ENCODE measurements at places on chromosomes 2 and 18.

DNA sequence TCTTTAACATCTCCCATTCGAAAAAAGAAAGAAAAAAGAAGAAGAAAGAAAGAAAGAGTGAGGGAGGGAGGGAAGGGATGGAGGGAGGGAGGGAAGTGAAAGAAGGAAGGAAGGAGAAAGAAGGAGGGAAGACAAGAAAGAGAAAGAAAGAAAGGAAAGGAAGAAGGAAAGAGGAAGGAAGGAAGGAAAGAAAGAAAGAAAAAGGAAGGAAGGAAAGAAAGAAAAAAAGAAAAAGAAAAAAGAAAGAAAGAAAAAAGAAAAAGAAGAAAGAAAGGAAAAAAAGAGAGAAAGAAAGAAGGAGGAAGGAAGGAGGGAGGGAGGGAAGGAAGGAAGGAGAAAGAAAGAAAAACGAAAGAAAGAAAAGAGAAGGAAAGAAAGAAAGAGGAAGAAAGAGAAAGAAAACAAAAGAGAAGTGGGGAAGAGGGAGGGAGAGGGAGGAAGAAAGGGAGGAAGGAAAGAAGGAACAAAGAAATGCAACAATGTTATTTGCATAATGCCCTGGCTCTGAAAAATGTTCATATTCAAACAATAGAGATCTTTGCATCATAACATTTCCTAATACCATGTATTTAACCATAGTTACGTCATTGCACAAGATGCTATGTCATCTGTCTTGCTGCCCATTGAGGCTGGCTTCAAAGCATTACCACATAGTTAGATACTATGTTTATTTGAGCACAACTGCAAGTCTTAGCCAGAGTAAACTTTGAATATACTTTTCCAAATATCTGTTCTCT, 550.6 kb downstream of the DSC3 start:
- DNase-seq, result no peak

DNA sequence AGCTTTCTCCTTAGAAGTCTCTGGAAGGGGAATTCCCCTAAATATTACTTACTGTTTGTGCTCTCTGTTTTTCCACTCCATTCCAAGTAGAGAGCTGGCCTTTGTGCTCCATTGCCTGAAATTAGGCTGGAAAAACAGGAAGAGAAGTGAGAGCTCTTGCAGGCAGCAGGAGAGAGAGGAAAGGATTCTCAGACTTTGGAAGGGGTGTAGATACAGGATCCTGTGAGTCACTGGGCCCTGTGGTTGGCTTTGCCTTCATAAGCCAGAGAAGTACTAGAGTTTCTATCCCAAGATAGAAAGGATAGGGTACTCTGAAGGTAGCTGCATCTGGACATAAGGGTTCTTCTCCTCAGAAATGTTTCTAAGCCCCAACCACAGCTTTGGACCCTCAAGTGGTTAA, 188.9 kb downstream of the CMPK2 start:
- no peak for DNase-seq

- DNase-seq, result no peak
Observed at GRCh38 chr2:98923244-98923940, 12.6 kb downstream of the CRACDL start.

- DNase-seq, result no peak
Observed at GRCh38 chr2:237539681-237540080, 26.7 kb upstream of the PRLH start.

- no peak for DNase-seq
Observed at GRCh38 chr2:234677758-234678538, 181.1 kb upstream of the ARL4C start.

DNA sequence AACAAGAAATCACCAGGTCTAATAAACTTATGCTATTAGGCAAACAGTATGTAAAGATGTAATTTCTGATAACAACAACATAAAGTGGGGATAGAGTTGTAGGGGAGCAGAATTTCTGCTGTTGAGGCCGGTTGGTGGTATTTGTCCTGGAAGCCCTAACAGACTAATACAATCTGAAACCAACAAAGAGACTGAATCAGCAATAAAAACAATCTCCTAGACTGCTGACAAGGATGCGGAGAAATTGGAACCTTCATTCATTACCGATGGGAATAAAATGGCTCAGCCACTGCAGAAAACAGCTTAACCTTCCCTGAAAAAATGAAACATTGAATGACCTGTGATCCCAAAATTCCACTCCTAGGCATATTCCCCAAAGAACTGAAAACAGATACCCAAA, 88.7 kb downstream of the GYPC start:
- DNase-seq, result no peak

DNA sequence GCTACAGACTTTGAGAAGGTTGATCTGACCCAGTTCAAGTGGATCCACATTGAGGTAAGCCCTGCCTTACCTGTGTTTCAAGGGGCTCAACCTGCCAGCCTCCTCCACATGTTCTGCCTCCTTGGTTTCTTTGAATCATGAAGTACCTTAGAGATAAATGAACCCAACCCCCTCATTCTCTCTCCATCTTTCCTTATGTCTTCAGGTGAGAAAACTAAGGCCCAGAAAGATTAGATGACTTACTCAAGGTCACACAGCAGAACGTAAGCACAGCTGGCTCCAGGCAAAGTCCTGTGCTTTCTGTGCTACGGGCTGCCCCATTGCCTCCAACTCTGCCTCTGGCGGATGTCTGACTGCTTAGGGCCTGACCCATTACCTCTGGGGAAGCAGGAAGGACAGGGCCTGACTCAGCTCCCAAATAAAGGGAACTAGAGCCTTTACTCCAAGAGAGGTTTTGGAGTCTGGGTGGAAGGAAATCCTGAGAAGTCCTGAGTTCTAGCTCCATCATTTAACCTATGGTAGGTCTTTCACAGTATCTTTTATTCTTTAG, 10.3 kb downstream of the KHK start:
- peak; percentile 36 for DNase-seq

GRCh38 chr2:62478093-62478580, 27.9 kb downstream of the TMEM17 start:
- no peak for DNase-seq

- no peak for DNase-seq
Observed at GRCh38 chr2:117918608-117919007, 95.3 kb downstream of the CCDC93 start.

DNA sequence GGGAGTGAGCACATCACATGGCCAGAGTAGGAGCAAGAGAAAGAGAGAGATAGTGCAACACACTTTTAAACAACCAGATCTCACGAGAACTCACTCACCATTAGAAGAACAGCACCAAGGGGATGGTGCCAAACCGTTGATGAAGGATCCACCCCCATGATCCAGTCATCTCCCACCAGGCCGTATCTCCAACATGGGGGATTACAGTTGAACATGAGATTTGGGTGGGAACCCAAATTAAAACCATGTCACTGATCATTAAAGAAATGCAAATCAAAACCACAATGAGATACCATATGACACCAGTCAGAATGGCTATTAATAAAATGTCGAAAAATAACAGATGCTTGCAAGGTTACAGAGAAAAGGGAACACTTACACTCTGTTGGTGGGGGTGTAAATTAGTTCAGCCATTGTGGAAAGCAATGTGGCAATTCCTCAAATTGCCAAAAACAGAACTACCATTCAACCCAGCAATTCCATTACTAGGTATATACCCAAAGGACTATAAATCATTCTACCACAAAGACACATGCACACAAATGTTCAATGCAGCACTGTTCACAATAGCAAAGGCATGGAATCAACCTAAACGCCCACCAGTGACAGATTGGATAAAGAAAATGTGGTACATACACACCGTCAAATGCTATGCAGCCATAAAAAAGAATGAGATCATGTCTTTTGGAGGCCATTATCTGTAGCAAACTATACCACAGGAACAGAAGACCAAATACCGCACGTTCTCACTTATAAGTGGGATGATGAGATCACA, 137.1 kb downstream of the COL6A3 start:
- no peak for DNase-seq

DNA sequence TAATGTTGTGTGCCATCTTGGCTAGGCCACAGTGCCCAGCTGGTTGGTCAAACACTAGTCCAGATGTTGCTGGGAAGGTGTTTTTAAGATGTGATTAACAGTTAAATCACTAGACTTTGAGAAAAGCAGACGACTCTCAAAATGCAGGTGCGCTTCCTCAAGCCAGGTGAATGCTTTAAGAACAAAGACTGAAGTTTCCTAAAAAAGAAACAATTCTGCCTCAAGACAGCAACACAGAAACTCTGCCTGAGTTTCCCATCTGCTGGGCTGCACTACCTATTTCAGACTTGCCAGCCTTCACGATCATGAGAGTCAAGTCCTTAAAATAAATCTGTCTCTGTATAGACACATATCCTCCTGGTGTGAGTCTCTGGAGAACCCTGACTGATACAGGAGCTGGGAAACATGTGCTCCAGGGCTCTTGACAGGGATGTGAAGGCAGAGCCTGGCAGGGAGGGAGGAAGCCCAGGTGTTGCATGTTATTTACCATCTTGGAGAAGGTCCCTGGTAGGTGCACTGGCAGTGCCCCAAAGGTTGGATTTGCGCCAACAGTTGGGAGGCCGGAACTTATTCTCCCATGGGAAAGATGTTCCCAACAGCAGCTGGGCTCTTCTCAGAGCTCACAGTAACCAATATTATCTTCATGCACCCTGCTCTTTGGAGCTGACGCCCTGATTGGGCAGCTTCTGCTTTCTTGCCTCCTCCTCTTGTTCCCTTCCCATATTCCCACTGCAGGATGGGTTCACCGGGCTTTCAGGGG, 43.9 kb downstream of the ST6GAL2 start:
- no peak for DNase-seq

GRCh38 chr2:66903183-66903582, 468.3 kb downstream of the MEIS1 start:
- no peak for DNase-seq

- no peak for DNase-seq
Observed at GRCh38 chr2:129255610-129256313, 723.7 kb upstream of the RAB6C start.

DNA sequence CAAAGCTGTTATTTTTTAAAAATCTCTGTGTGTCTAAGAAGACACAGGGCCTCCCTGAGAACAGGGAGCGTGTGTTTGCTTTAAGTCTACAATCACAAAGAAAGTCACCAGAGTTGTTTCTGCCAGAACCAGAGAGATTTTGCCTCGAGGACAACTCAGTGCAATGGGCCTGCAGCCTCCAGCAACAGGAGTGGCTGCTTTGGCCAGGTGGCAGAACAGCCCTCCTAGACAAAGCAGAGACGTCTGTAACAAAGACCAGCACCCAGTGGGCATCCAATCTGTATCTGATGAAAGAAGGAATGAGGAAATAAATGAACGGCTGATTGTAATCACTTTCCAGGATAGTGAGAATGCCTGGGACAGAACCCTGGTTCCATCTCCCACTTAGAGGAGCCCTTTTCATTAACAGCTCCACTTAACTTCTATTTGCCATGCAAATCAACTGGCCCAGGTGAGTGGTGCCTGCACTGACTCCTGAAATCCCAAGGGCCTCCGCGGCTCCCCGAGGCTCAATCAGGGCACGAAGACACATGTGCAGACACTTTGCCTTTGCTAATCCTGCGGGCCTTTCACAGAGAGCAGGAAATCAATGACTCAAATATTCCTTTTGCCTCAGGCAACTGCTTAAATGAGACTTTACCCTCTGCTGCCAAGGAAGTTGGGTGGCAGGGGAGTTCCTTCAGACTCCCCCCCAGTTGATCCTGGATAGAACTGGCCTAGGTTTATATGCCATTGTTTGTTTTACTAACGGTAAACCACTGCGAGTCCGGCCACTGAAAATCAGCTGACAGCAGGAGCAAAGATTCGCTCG, 146.5 kb downstream of the CABLES1 start:
- DNase-seq, result no peak

DNA sequence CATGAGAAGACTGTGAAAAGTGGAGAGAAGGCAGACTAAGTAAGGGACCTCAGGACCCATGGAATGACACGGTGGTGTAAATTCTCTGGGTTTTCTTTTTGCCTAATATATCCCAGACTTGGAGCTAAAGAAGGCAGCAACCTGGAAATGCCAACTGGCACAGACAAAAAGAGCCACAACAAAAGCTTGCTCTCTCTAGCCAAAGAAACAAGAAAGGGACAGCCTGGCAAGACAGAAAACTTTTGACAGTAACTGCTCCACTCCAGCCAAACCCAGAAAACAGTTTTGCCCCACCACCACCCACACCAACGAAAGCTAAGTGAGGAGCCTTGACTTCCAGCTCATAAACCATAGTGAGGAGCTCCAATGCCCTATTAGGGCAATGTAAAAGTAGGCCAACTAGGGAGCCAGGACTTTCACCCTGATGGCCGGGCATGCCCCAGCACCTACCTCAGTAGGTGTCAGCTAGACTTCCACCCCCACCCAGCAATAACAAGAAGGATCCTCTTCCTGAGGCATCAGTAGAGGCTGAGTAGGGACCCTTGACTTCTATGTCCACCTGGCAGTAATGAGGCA, 35.5 kb downstream of the PELI1 start:
- DNase-seq, result no peak

DNA sequence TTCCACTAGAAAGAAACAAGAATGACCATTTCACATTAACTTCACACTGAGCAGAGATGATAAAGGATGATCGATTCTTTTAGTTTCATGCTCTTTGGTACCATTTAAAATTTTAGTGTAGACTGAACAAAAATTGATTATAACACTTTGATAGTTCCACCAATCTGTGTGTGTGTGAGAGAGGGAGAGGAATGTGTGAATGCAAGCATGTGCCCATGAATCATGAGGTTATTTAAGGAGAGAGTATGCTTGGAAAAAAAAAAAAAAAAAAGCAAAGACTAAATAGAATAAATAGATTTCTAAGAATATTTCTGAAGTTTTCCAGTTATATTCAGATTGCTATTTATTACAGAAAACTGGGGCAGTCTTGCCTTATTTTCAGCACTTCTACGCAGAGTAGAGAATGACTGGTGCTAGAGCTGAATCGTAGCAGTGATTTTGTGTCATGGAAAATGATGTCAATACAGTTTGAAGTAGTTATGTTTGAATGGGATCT, 900.8 kb downstream of the SLC4A3 start:
- no peak for DNase-seq

DNA sequence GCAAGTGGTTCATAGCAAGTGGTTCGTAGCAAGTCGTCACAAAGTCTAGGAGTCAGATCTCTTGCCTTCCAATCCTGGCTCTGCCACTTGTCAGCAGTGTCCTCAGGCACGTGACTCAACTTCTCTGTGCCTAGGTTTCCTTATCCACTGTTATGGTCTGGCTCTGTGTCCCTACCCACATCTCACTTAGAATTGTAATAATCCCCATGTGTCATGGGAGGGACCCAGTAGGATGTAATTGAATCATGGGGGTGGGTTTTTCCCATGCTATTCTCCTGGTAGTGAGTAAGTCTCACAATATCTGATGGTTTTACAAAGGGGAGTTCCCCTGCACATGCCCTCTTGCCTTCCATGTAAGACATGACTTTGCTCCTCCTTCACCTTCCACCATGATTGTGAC, 51.8 kb upstream of the AP1S3 start:
- DNase-seq, result no peak

- peak; percentile 91 for DNase-seq
Observed at GRCh38 chr2:118186110-118186857, 98.0 kb downstream of the INSIG2 start.

DNA sequence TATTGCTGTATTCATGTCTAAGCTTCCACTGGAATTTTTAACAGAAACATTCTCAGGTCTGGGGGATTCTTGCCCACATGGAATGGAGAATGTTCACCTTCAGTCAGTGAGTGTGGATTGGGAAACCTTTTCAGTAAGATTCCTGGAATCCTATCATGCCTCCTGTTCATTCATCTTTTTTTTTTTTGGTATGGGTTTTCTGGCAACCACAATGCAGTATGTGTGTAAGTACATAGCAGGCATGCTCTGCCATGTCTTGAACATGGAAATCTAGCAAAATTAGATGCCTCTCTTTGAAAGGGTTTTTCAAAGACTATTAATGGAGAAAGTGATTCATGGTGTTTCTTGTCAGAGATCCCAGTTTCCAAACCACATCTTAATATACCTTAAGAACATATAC, 176.5 kb downstream of the LTBP1 start:
- DNase-seq, result no peak

- DNase-seq, result no peak
Observed at GRCh38 chr2:1045109-1045508, 94.5 kb downstream of the SNTG2 start.

All from CD4-positive, alpha-beta T cell treated with Interleukin-15 for 1 hour (primary cell).